Mammary epithelial cell (primary cell): ENCODE measurements at places on chromosomes 16 and 17. TPM values are rescaled to one million over a fixed set of nuclear protein-coding genes. Genes with fewer than 3 reads are reported as not detected.

DNA sequence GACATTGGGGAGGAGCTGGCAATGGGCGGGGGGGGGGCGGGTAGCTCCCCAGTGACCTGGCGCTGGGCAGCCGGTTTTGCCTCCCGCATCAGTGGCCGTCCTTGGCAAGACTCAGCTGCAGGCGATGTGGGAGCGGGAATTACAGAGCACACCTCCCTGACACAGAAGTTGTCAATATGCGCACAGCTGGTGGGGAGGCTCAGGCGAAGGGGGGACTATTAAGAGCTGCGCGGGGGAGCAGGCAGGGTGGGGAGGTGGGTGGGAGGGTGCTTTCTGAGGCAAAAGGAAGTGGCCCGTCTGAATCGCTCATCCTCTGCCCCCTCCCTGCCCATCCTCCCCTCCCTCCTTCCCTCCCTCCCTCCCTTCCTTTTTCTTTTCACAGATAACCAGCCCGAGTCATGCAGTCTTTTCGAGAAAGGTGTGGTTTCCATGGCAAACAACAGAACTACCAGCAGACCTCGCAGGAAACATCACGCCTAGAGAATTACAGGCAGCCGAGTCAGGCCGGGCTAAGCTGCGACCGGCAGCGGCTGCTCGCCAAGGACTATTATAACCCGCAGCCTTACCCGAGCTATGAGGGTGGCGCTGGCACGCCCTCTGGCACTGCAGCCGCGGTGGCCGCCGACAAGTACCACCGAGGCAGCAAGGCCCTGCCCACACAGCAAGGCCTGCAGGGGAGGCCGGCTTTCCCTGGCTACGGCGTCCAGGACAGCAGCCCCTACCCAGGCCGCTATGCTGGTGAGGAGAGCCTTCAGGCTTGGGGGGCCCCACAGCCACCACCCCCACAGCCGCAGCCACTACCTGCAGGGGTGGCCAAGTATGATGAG lies 44.0 kb downstream of the SREBF1 start:
- DNase-seq: no peak

Gene TMEM238L
- not detected for polyA plus RNA-seq

DNA sequence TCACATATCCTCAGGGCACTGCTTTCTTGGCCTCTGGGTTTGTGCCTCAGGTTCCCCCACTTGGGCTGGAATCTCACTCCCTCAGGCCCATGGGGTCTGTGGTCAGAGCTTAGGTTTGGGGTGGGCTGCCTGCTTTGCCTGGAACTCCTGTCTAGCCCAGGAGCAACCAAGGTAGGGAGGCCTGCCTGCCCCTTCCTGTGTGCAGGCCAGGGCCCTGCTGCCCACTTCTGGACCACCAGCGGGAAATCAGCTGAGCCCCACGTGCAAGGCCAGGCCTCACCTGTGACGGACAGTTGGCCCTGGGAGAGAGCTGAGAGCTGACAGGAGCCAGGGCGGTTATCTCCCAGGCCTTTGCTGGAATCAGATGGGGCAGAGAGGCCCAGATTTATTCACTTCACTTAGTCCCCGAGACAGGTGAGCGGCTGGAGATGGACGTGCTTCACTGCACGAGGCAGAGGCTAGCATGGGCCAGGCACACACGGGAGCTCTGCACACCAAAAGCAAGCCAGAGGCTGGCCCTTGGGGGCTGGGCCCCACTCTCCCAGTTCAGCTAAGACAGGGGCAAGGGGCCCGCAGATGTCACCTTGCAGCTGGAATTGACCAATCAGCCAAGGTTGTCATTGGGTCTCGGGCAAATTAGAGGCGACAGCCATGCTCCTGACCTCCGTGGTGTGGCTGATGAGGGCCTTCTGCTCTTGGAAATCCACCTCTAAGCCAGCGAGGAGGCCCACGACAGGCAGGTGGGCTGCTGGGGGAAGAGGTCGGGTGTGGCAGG lies 49.9 kb upstream of the DOC2B start:
- no peak for DNase-seq

Gene ATP2A3
- polyA plus RNA-seq: not detected

- no peak for DNase-seq
Observed at GRCh38 chr16:720447-720989, 428 bp upstream of the ANTKMT start.

Gene TM4SF5
- polyA plus RNA-seq: not detected

DNA sequence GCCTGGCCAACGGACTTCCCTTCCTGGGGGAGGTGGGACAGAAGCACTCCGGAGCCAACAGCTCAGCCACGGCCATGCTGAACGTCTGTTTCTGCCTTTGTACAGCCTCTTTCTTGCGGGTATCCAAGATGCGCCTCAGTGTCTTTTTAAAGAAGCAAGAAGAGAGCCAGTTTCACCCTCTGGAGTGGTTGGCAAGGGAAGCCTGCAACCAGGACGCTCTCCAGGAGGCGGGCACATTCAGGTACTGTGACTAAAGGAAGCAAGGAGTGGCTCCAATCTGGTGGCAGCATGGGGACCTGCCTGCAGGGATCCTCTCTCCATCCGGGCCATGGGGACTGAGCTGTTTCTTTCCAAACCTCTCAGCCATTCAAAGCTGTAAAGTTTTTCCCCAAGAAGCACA lies 60.6 kb upstream of the ENDOV start:
- no peak for DNase-seq

DNA sequence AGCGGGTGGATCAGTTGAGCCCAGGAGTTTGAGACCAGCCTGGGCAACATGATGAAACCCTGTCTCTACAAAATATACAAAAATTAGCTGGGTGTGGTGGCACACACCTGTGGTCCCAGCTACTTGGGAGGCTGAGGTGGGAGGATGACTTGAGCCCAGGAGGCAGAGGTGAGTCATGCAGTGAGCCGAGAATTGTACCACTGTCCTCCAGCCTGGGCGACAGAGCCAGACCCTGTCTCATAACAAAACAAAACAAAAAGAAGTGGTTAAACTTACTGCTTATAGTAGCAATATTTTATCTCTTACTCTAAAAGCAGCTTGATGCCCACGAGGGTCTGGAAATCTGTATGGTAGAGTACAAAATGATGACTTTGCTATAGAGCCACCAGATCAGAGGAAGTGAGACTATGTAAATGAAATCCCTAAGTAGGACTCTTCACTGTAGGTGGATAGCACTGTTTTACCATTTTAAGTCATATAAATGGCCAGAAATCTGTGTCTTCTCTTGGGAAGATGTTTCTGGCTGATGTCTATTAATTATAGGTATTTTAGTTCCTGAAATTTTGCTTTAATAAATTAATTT lies 60.4 kb upstream of the MRC2 start:
- DNase-seq: no peak

GRCh38 chr16:27849621-27850020 lies 213.9 kb downstream of the GSG1L start:
- DNase-seq: no peak

- no peak for DNase-seq
Observed at GRCh38 chr17:6670571-6670970, 19.0 kb downstream of the C17orf100 start.

Gene TBC1D3B
- polyA plus RNA-seq: 0.79 TPM

GRCh38 chr17:49932138-49932723 lies 36.8 kb upstream of the DLX4 start:
- no peak for DNase-seq

- DNase-seq: no peak
Observed at GRCh38 chr16:46980926-46981325, 7.5 kb upstream of the DNAJA2 start.

Gene MPV17L
- 1.7 TPM for polyA plus RNA-seq

DNA sequence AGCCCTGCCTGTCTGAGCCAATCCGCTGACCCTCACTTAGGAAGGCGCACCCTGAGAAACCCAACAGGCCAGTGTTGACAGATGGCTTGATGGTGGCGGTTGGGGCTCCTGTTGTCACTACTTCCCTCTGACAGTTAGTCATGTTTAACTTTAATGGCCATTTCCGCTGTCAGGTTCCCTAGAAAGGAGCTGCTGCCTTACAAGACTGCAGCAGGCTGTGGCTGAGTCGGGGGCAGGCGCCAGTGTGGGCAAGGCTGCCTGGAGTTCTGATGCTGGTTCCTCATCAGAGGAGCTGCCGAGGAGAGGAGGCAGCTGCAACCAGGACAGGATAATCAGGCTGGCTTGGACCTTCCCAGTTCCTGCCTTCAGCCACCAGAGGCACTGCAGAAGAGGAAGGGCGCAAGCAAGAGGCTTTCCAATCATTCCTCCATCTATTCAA lies 223.2 kb upstream of the DYNLRB2 start:
- no peak for DNase-seq

Gene TBC1D3I
- polyA plus RNA-seq: 0.73 TPM

DNA sequence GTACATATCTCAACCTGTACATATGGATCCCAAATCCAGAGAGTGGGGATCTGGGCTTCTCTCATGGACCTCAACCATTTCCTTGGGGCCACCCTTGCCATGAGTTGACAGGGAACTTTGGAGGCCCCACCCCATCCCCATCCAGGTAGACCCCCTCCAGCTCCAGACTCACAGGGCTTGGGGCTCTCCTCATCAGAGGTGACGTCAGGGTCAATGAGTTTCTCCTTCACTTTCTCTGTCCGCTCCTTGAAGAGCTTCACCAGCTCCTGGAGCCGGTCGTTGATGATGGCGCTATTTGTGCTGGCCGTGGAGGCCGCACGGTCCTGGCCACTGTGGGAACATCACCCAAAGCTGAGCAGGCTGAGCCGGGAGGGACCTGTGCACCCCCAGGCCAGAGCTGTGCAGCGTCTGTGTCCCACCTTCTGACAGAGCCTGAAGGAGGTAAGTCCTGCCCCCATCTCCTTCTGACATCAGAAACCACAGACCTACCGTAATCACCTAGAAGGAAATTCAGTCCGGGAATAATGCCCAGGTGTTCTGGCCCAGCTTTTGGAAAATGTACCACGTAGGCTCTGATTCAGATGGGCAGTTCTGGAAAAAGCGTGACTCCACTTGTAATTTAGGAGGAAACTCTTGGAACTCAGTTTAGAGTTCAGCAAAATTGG lies 50.6 kb downstream of the CNGB1 start:
- DNase-seq: peak; percentile 70

Gene KRTAP4-6
- not detected for polyA plus RNA-seq

Gene MYH13
- polyA plus RNA-seq: not detected

Gene LDAF1
- polyA plus RNA-seq: 51.9 TPM

GRCh38 chr16:46573008-46573833 lies 48.0 kb downstream of the SHCBP1 start:
- peak; percentile 54 for DNase-seq

DNA sequence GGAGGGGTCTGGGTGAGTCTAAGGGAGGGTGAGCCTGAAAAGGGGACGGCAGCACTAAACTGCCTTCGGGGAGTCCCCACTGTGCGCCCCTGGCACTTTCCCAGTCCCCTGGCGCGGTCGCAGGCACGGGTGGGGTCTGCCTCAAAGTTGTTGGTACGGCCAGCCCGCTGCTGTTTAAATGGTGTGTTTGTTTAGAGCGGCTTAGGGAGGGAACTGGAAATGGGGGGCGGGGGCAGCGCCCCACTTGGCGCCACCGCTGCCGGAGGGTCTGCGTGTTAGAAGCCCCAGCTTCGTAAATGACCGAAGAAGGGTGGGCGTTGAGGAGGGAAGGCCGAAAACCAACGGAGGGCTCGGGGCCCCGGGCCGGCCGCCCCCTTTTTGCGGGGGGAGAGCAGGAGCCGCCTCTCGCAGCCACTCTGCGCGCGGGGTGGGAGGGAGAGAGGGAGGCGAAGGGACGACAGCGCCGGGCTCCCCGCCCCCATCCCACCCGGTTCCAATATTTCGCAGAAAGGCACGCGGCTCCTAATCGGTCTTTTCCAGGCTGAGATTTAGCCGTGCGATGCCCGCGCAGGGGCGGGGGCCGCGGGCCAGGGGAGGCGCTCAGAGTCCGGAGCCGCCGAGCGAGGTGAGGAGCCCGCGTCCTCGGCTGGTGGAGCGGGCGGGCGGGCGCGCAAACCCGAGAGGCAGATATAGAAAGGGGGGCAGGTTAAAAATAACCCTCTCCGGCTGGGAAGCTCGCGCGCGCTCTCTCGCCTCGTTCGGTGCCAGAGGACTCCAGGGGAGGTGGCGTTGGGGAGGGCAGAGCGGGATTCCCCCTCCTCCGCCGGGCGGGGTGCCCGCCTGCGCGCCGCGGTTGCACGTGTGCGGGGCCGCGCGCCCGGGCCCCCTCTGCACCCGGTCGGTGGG lies 54.9 kb downstream of the SREBF1 start:
- no peak for DNase-seq

- DNase-seq: peak; percentile 82
Observed at GRCh38 chr17:57985675-57985974, 2.4 kb downstream of the VEZF1 start.
